ENCODE measurements at places on chromosomes 5 and 9.

DNA sequence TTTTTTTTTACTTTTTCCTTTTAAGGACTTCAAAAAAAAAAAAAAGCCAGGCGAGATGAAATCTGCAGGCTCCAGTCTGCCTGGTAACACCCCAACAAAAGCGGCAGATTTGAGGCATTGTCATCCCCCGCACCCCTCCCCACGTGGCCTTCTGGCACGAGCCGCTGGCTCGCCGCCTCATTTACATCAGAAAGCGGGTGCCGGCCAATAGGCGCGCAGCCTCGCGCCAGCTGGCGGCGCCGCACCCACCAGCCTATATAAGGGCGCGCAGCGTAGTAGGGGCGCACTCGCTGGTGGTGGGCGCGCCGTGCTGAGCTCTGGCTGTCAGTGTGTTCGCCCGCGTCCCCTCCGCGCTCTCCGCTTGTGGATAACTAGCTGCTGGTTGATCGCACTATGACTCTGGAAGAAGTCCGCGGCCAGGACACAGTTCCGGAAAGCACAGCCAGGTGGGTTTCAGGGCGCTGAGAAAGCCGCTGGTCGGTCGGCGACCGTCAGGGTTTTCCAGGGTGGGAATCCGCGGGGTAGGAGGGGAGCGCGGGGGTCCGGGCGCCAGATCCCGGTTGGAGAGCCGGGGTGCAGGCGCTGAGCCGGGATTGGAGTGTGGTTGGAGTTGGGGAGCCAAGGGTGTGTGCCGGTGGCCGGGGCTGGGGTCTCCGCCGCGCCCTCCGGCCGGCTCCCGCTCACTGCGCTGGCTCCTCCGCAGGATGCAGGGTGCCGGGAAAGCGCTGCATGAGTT lies at the start of gene GADD45G:
GADD45G (plus strand) TSS at position 284 of the 736 bp plus-strand sequence; CDS start at position 394, 110 bp downstream.
- peak; percentile 94 for DNase-seq

GRCh38 chr5:135457424-135458071 lies 5.4 kb upstream of the TIFAB start:
- DNase-seq = peak; percentile 26

DNA sequence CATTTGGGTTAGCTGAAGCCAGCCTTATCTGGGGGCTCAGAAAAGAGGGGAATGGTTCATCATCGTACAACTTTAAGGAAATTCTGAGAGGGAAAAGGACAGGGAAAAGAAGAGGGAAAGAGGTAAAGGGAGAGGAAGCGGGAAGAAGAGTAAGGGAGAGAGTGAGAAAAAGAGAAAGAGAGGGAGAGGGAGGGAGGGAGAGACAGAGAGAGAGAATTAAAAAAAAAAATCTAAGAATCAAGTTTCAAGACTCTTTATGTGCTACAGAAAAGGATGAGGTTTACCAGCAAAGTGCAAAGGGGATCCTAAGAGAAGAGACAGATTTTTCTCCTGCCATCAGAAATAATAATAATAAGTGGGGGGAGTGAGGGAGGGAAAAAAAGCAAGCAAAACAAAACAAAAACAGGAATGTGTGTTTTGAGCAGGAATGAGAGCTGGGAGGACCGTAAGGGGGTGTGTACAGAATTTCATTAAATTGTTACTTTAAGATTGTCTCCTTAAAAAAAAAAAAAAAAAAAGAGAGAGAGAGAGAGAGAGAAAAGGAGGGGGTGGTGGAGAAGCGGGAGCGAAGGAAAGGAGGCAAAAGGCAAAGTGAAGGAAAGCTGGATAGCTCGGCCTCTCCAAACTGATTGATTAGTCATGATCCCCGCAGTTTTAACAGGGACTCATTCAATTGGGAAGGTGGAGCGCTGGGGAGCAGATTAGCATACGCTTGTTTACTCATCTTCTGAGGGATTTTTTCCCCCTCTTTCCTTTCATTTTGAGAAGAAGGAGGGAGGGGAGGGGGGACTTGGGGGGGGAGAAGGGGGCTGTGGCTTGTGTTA lies 438 bp upstream of the PAPPA start:
- DNase-seq = peak; percentile 12

DNA sequence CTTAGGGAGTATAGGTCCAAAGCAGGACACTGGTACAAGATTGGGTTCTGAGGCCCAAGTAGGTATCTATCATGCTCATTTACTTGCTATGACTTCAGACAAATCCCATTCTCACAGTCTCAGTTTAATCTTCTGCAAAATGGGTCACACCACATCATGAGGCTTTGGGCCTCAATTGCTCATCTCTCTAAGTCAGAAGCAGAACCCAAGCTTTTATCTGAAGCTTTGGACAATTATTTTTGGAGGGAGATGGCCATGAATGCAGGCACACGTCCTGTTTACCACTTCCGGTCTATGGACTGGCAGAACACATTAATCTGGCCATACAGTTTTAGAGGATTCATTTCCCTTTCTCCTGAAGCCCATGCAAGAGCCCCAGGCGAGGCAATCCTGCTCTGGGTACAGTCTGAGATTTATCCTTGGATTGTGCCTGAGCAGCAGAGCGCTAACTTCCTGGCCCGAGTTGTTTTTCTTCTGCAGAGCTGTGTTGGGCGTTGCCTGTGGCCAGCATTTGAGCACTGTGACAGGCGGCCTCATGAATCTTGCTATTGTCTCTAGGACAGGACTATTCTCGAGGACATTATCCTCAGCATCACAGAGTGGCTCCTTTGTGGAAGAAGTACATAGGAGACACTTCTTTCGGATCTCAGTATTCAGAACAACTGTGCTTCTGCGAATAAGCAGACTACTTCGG lies 16.1 kb downstream of the SLC22A4 start:
- no peak for DNase-seq

- no peak for DNase-seq
Measured at GRCh38 chr5:169696621-169697510, 59.8 kb downstream of the DOCK2 start.

GRCh38 chr9:133347985-133348717 lies at the start of the genes MED22 and RPL7A:
Gene MED22 (minus strand): TSS chr9:133348131. CDS start chr9:133346662, 1,469 bp downstream.
Gene RPL7A (plus strand): TSS chr9:133348218. CDS start chr9:133348244, 26 bp downstream.
- DNase-seq = peak; percentile 96

- no peak for DNase-seq
Measured at GRCh38 chr9:96203867-96204501, 98.0 kb downstream of the HSD17B3 start.

GRCh38 chr9:135985459-135985774 lies 24.2 kb upstream of the UBAC1 start:
- DNase-seq = no peak

GRCh38 chr5:159508344-159508743 lies 178.1 kb upstream of the IL12B start:
- DNase-seq = no peak

- no peak for DNase-seq
Measured at GRCh38 chr5:111200828-111201227, 23.4 kb upstream of the CAMK4 start.

GRCh38 chr5:96006291-96006690 lies 44.6 kb upstream of the ELL2 start:
- DNase-seq = no peak

DNA sequence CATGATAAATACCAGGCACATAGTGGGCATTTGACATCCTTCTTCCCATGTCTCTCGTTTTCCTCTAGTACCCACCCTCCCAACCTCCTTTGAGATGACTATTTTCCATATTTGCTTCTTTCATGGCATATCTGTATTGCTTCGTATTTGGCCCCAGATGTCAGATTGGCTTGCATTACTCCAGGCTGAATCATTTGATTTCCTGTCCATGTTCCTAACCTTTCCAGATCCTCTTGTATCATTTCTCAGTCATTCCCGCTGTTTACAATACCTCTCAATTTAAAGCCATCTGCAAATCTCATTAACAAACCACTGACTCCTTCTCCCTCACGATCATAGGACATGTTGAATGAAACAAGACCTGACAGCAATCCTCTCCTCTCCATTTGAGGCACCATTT lies 19.9 kb downstream of the MTX3 start:
- no peak for DNase-seq

GRCh38 chr5:118678746-118679145 lies 309.6 kb downstream of the DTWD2 start:
- no peak for DNase-seq

DNA sequence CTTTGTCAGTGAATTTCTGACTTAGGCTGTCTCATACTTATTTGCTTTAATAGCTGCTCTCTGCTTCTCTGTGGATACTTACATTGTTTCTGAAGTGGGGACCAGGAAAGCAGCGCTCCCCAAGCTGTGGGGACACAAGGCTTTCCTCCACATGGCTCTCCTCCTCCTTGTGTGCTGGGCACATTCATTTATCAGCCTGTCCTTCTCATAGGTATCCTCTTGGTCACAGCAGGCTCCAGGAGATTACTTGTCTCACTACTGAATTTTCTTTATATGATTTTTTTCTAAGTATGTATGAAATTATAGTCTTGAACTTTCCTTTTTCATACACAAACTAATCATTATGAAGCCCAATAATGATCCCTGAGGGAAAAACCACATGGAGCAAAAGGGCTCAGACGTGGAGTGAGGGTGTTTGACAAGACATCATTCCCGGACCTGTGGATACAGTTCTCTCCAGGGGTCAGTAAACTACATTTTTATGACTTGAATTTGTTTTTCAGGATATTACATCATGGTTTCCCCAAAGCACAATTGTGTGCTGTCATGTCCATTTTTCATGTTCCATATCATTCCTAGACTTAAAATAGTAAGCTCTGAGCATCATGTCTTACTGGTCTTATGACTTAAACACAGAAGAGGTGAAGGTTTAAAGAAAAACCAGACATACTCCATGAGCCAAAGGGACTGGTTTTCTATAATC lies 234.5 kb downstream of the PCSK1 start:
- DNase-seq = no peak

GRCh38 chr5:116380621-116381020 lies 194.0 kb downstream of the SEMA6A start:
- no peak for DNase-seq

DNA sequence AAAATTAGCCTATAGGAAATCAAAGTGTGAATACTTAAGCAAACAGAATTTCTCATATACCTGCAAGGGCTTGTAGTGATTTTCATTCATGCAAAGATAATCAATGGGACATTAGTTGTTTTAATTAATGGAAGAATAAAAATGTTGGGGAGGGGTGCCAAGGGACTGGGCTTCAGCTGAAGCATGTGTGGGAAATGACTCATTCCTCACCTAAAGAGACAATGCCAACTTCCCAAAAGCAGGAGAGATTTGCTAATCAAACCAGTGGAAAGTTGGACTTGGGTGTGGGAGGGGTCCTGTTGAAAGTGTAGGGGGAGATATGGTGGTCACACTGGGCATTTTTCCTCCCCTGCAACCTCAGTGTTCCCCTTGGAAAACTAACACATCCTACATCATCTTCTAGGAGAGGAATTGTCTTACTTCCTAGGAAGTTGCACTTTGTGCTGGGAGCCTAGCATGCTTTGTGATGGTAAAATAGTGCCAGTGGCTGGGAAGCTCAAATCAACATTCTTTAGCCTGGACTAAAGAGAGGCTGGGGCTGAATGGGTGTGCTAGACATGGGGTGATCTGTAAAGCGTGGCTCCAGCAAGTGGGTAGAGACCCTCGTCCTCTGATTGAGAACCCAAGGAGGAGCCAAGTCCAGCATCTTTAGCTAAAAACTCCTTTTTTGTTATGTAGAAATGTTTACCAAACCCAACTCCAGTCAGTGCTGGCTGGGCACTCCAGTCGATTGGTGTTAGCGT lies 6.4 kb upstream of the LHX2 start:
- no peak for DNase-seq

DNA sequence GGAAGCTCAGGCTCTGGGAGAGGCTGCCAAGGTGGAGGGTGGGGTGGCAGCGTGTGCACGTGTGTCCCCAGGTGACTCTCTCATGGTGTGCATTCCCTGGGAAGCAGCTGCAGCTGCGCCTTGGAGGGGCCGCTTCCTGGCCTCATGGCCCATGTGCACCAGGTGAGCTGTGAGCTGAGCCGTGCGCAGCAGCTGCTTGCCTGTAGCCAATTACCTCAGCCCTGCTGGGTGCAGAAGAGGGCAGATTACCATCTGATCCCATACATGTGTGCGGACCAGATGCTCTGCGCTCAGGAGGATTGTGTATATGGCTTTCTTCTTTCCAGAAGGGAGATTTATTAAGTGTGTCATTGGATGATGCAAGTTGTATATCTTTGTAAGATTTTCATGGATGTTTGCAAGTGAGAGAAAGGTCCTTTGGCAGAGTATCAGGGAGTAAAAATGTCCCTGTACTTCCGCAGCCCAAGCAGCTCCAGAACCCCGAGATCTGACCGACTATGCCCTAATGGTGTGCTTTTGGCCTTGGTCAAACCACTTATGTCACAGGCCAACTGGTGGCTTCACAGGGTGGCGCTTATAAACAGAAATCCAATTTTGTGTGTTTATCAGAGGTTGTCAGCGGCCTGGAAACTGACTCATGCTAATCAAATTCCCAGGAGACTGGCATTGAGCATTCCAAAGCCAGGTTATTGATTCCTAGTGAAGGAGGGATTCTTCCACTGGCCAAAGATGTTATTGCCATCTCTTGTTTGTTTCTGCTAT lies 229.3 kb downstream of the GOLPH3 start:
- no peak for DNase-seq

GRCh38 chr9:91214867-91215266 lies 146.9 kb downstream of the AUH start:
- no peak for DNase-seq

- DNase-seq = no peak
Measured at GRCh38 chr5:167820101-167820990, 471.1 kb upstream of the WWC1 start.

DNA sequence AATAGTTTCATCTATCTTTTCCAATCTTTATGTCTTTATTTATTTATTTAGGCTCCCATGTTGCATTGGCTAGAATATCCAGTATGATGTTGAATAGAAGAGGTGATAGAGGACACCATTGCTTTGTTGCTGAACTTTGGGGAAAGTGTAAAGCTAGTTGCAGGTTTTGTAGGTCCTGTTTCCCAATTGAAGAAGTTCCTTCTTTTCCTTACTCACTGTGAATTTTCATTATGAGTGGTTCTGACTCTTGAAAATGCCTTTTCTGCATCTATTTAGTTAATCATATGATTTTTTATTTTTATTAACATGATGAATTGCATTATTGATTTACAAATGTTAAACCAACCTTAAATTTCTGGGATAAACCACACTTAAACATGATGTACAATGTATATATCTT lies 58.9 kb upstream of the NR3C1 start:
- DNase-seq = no peak

- no peak for DNase-seq
Measured at GRCh38 chr5:76801803-76802195, 17.0 kb upstream of the F2RL1 start.

DNA sequence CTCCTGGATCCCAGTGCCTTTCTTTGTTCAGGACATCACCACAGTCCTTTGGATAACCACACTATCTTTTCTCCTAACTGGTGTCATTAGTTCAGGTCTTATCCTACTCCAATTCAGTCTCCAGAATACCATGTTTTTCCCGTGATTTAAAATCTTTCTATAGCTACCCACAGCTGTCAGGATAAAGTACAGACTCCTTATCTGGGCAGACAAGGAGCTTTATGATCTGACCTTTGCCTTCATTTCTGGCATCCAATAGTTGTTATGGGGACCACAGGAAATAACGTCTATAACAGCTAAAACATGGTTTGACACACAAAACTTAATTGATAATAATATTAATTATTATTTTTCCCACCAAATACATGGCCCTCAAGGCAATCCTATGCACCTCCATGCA lies 125.6 kb downstream of the ARL15 start:
- no peak for DNase-seq

DNA sequence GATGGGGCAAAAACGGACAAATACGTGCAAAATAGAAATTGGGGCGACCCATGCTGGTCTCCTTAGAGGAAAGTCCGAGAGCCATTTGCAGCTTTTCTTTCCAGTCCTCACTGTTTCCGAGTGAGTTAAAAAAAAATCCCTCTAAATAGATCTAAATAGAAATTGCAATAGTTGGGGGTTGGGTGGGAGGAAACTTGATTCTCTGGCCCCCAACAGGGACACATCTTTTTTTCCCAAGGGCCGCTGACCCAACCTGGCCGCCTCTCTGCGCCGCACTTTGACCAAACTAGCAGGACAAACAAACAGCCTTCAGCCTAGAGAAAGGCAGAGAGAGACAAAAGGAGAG lies 2.8 kb upstream of the NKX2-5 start:
- DNase-seq = no peak
